Esophagus muscularis mucosa (tissue), 4 donors: ENCODE measurements at places on chromosomes 2 and 18.

DNA sequence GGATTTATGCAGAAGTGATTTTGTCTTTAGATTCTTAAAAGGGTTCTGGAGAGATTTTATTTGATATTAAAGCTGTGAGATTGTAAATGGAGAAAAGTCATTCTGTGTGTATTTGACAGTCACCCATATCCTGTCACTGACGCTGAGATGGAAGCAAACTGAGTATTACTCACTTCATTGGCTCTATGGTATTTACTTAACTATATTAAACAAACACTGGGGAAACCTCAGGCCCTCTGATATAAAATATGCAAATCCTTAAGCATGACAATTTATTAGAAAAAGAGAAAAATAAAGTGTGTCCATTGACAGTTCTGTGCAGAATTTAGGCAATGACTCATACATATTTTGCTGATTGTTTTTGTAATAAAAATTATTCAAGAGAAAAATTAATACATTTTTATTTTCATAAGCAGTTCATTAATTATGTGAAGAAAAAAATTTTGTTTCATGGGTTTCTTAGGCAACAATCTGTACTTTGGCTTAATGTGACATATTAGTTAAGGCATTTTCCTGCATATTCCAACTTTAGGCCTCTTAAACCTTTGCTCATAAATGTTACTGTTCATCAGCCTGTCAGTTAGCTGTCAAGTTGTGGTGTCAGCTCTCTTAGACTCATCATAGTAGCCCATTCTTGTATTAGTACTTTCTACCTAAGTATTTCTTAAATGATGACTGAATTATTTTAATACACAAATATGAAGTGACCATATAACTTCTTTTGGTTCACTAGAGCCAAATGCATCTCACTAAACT lies 99.9 kb downstream of the PARD3B start:
- DNase-seq, result no peak

- DNase-seq, result no peak
Measured at GRCh38 chr2:121944072-121944831, 188.8 kb downstream of the TSN start.

DNA sequence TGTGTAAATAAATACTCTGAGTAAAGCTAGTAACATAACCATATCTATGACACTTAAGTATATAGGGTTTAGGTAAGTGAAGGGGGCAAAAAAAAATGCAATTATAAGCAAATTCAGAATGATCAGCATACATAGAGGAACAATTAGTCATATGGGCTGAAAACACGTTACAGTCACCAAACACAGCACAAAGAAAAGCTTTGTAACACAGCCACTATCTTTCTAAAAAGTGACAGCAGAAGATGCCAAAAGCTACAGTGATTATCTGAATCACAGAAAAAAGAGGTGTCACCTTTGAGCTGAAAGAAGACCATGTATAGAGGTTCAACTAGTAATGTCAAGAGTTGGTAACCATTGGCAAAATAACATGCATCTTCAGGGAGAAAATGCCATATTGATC lies 115.5 kb downstream of the ERBB4 start:
- DNase-seq, result no peak

- DNase-seq, result no peak
Measured at GRCh38 chr2:128617029-128617590, 298.4 kb upstream of the HS6ST1 start.

DNA sequence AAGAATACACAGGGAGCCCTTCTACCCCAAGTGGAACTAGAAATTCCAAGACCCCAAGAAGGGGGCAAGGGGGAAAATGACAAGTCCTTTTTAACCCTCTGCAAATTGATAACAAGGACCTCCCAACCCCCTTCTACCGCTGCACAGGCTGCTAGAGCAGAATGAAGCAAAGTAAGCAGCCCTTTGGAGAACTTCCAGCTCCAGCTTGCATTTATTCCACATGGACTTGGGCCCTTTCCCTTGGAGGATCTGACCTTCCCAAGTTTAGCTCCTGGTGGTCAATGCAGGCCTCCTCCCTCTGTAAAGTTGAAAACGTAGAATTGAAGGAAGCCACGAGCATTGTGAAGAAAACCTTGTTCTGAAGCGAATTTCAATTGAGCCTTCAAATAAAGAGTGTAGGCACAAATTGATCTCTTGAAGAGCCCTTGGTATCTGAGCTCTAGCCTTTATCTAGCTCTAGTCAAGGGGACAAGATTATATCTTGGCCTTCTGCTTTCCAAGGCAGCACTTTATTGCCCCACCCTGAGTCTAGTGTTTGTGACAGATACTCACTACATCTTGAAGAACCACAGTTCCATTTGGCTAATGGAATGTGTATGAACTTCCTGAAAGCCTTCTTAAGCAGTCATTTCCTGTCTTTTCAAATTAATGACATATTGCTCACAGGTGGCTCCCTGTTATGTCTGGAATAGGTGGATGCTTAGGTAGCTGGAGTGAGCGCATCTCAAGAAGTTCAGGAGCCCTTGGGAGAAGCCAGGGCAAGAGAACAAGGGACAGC lies 37.2 kb downstream of the SLC14A2 start:
- DNase-seq, result no peak
